ENCODE measurements at places on chromosomes 7 and 10.

- no peak for DNase-seq
Measured at GRCh38 chr7:137625197-137625596, 221.6 kb downstream of the DGKI start.

GRCh38 chr10:1643161-1643907 lies 94.0 kb downstream of the ADARB2 start:
- no peak for DNase-seq

DNA sequence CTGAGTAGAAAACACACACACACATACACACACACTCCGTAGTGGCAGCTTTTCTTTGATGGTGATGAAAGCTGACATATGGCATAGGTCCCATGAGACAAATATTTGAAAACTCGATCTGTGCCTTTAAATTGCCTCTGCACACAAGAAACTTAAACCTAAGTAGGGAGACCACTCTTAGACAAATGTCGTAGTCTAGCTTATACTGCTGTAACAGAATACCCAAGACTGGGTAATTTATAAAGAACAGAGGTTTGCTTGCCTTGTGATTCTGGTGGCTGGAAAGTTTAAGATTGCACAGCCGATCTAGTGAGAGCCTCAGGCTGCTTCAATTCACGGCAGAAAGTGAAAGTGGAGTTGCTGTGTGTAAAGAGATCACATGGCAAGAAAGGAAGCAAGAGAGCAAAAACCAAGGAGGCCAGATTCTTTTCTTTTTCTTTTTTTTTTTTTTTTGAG lies 489.4 kb upstream of the SORCS1 start:
- no peak for DNase-seq

- DNase-seq: no peak
Measured at GRCh38 chr7:107580716-107581383, 804 bp downstream of the BCAP29 start.

GRCh38 chr7:156092307-156092706 lies 280.0 kb upstream of the SHH start:
- DNase-seq: no peak

DNA sequence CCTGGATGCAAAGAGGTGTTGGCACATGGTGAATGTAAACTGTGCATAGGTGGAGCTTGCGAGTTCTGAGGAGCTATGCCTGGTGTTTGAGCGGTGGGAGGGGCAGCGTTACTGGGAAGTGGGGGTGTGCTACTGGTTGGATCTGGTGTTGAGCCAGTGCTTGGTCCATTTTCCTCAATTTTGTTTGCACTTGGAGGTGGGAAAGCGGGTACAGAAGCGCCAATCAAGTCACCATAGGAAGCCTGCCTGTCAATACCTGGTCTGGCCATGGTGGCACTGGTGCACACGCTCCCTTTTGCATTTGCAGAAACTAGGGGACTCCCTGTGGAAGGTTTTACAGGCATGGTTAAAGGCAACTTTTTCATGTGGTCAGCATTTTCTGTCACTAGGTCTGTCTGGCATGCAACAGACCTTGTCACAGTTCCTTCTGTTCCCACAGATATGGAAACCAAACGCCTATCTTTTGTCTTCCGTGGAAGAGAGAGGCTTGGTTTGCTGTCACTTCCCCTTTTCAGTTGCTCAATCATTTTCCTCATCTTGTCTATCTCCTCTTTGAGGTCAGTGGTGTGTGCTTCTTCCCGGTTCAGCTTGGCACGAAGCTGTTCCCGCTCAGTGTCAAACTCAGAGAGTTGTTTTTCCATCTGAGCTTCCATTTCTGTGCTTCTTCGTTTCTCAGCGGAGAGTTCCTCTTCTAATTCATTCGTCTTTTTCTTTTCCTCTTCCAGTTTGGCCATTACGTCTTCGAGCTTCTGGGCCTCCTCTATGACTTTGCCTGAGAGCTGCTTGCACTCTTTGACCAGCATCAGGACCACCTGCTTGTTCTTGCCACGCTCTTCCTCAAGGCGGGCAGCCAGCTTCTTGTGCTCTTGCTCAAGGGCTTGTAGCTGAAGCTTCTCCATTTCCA lies 81.1 kb downstream of the CTTNBP2 start:
- DNase-seq: no peak

- DNase-seq: no peak
Measured at GRCh38 chr7:21469894-21470293, 42.0 kb downstream of the SP4 start.

DNA sequence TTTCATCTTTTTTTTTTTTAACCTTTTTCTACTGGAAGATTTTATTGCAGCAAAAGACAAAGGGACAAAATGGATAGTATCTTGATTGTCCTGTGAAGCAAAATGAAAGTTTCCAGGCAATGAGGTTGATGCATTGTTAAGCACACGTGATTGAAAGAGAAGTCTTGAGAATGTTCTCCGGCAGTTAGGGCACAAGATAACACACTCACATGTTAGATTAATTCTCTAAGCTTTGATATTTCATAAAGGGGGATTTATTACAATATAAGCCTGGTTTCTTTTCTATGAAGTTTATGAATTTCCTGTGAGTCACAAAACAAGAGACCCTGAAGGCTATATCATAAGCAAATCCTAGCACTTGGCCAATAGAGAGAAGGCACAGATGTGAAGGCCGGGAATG lies 93.4 kb upstream of the ARMC3 start:
- DNase-seq: no peak

Measured in T-helper 2 cell (primary cell).